ENCODE measurements at places on chromosomes 3 and 15. TPM values are rescaled to one million over a fixed set of nuclear protein-coding genes. Genes with fewer than 3 reads are reported as not detected.

The LYSMD4 gene
- total RNA-seq = 3.6 TPM

The PARP9 gene
- total RNA-seq = 14.5 TPM

The DOCK3 gene
- total RNA-seq = under 0.01 TPM

The GABRA5 gene
- 0.26 TPM for total RNA-seq

The CACNA2D2 gene
- total RNA-seq = 0.08 TPM

The ROPN1B gene
- not detected for total RNA-seq

The IL17RB gene
- not detected for total RNA-seq
